ENCODE measurements at places on chromosomes 6 and 20. TPM values are rescaled to one million over a fixed set of nuclear protein-coding genes. Genes with fewer than 3 reads are reported as not detected.

The HLA-G gene
- total RNA-seq, result 0.85 TPM

DNA sequence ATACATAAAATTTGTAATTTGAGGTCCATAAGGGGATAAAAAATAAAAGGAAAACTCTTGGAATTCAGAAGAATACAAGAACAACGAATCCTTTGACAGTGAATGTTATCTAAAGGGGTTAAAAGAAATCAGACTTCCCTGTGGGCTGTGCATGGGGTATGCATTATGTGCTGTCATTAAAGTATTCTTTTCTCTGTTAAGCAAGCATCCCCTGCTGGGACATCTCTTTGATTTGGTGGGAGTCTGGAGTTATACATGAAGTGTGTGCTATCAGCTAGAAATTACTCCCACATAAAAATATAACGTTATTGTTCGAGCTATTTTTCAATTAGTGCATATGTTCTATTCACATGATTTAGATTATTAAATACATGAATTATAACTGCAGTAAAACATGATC is 195.2 kb downstream of the CENPW start:
- H3K27me3 ChIP-seq, result no peaks in the 10 kb centered on the region
- H3K4me1 ChIP-seq, result peaks cover 2% of the 10 kb centered on the region
- H3K4me3 ChIP-seq, result no peak overlapping the region

The BIRC7 gene
- not detected for total RNA-seq

The CAP2 gene
- total RNA-seq, result not detected

The BPIFA2 gene
- not detected for total RNA-seq

DNA sequence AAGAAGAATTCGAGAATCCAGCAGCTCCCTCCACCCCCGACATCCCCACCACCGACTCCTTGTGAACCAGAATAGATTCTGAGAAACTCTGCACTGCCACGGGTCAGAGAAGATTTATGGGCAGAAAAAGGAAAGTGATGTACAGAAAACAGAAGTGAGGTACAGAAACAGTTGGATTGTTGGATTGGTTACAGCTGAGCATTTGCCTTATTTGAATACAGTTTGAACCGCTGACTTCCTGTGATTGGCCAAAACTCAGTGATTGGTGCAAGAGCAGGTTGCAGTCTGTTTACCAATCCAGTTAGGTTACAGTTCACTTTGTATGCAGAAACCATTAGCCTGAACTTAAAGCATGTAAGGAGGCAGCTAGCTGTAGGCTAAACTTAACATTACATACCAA is 131.2 kb upstream of the HDDC2 start:
- H3K4me3 ChIP-seq, result no peak overlapping the region
- no peak overlapping the region for H3K27ac ChIP-seq
- peaks cover 2% of the 10 kb centered on the region for H3K4me1 ChIP-seq
- DNase-seq, result no peak
- H3K36me3 ChIP-seq, result no peaks in the 10 kb centered on the region

Measured in activated CD8-positive, alpha-beta memory T cell treated with anti-CD3 and anti-CD28 coated beads, Interleukin-2, amount 10 ng/mL, durations not matched to agents 7 days and 5 days (primary cell).